ENCODE measurements at places on chromosomes 5 and 9.

- DNase-seq = no peak
Observed at GRCh38 chr5:73370095-73370494, 78.5 kb downstream of the FOXD1 start.

GRCh38 chr5:152309926-152310450, 95.1 kb downstream of the NMUR2 start:
- no peak for DNase-seq

DNA sequence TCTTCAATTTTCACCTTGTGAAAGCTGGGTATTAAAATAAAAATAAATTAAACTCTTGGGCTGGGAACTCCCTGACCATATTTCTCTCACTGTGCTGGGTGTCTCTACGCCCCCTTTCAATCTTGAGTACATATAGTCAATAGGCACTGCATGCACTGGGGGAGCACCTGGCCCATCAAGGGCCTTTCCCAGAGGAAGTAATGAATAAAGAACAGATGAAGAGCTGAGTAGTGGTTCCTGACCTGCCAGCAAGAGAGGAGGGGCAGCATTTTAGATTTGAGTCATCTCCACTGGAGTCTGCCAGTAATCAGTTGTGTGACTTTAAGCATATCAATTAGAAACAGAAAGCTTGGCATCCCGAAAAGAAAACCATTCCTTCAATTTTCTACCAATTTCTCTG, 6.2 kb downstream of the MAPKAP1 start:
- peak; percentile 11 for DNase-seq

DNA sequence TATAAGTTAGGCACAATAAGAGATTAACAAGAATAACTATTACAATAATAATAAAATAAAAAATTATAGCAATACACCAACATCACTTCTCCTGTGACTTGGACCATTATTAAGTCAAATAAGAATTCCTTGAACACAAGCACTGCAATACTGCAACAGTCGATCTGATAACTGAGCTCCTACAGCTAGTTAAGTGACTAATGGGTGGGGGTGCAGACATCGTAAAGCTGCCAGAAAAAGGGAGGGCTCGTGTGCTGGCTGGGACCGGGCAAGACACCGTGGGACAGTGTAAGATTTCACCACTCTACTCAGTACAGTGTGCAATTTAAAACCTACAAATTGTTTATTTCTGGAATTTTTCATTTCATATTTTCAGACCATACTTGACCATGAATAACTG, 78.8 kb downstream of the SNX24 start:
- DNase-seq = peak; percentile 48

GRCh38 chr9:91208837-91209236, 152.9 kb downstream of the AUH start:
- DNase-seq = no peak

DNA sequence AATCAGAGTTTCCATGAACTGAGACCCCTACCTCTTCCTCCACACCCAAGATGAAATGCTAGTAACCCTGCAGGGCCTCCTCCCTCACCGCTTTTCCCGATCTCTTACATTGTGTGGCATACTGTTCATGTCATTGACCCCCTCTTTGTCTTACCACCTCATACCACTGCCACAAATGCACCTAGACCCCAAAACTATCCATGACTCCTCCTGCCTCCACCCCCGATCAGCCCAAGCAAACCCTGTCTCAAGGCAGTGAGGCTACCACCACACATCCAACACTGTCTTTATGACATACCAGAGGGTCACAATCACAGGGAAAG, 55.7 kb downstream of the PLAC8L1 start:
- no peak for DNase-seq

- DNase-seq = peak; percentile 17
Observed at GRCh38 chr5:107889387-107889786, 218.7 kb upstream of the EFNA5 start.

Measured in iris pigment epithelial cell (primary cell).